ENCODE measurements at places on chromosomes 12 and 14.

DNA sequence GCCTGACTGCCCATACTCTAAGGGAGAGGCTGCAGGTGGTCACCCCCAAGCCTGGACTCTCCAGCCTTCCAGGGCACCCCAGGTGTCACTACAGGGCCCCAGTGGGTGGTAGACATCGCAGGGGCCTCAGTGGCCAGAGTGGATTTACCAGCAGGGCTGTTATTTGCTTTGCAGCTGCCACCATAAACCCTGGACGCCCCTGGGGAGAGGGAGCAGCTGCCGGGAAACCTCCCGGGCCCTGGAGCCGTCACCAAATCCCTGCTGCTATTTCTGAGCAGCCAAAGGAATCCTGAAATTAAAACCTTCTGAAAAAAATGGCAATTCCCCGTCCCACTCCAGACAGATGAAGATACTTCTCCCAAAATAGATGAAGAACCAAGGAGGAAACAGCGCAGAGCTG is 13.9 kb downstream of the TMEM119 start:
- DNase-seq, result no peak

GRCh38 chr12:58766513-58766870 is 153.8 kb downstream of the LRIG3 start:
- no peak for DNase-seq

GRCh38 chr12:130185455-130186391 is 23.5 kb downstream of the FZD10 start:
- no peak for DNase-seq

GRCh38 chr14:88225721-88226120 is 97.3 kb downstream of the KCNK10 start:
- DNase-seq, result no peak

- DNase-seq, result no peak
These were observed 22.5 kb downstream of the GCN1 start for GRCh38 chr12:120172053-120172452.

DNA sequence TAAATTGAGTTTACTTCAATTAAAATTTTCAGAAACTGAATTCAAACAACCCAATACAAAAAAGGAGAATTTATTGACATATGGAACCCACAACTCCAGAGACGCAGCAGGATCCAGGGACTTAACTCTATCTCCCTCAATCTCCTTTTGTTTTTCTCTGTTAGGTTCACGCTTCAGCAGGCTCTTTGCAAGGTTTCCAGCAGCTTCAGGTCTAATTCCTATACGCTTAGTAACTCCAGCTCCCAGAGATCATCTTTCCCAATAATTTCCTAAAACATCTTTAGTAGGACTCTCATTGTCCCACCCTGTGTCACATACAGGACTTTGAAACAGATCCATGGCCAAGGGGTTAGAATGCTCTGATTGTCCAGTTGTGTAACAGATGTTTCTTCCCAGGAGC is 175.2 kb downstream of the RMST start:
- DNase-seq, result no peak

- DNase-seq, result peak; percentile 48
These were observed 56.4 kb upstream of the ATP2A2 start for GRCh38 chr12:110224379-110225304.

GRCh38 chr14:65065719-65066118 is 36.6 kb downstream of the MAX start:
- no peak for DNase-seq

DNA sequence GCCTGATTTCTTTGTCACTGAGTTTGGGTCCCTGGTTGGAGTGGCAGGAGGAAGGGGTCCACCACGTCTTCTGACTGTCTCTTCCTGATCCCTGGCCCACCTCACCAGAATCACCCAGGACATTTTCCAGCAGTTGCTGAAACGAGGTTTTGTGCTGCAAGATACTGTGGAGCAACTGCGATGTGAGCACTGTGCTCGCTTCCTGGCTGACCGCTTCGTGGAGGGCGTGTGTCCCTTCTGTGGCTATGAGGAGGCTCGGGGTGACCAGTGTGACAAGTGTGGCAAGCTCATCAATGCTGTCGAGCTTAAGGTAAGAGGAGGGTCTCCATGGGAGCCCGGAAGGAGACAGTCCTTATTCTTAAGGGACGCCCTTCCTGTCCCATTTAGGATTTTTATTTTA is 12.3 kb downstream of the MARS1 start:
- DNase-seq, result no peak

DNA sequence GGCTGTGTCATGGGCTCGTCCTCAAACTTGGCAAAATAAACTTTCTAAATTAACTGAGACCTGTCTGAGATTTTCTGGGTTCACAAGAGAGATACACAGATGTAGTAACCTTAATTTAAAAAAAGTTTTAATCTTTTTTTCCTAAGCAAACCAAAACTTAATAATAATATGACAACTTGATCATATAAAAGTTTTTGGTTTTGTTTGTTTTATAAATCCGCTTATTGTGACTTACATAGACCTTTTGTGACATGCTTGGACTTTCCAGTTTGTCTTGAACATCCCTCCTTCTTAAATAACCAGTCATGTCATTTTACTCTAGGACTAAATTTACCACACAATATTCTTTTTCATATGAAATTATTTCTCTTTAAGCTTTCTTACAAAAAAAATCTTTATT is 8.5 kb downstream of the RDH12 start:
- no peak for DNase-seq

GRCh38 chr12:84413656-84414055 is 498.9 kb downstream of the SLC6A15 start:
- DNase-seq, result no peak

DNA sequence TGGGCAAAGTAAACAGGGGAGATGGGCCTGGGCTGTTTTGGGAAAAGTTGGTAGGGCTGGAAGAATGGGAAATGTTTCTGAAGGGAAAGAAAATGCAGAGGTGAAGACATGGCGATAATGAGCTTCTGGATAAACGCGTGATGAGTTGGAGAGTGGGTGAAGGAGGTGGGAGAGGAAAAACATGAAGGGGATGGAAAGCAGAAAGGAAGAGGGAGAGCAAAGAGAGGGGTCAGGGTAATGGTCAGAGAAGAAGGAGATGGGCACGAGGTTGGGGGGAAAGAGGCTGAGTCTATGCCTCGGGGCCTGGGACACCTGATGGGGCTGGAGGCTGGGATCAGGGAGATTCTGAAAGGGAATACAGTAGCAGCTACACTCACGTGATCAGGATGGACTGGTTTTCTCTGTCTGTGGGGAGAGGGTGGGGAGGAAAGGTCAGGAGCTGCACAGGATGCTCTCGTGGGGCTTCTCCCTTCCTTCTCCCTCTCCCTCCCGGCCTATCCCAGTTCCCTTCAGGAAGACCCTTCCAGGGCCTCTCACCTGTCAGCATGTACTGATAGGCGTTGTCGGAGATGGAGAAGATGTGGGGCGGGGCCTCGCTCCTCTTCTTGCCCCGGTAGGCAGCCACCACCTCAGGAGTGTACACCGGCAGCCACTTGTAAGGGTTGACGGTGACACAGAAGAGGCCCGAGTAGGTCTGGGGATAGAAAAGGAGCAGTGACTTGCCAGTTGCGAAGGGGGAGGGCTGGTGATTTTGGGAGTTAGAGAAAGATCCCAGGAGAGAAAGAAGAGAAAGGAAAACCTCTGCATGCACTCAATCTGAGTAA is 3.1 kb downstream of the MYH7 start:
- DNase-seq, result no peak

- DNase-seq, result no peak
These were observed 118.9 kb downstream of the SLC35F4 start for GRCh38 chr14:57747036-57747435.

DNA sequence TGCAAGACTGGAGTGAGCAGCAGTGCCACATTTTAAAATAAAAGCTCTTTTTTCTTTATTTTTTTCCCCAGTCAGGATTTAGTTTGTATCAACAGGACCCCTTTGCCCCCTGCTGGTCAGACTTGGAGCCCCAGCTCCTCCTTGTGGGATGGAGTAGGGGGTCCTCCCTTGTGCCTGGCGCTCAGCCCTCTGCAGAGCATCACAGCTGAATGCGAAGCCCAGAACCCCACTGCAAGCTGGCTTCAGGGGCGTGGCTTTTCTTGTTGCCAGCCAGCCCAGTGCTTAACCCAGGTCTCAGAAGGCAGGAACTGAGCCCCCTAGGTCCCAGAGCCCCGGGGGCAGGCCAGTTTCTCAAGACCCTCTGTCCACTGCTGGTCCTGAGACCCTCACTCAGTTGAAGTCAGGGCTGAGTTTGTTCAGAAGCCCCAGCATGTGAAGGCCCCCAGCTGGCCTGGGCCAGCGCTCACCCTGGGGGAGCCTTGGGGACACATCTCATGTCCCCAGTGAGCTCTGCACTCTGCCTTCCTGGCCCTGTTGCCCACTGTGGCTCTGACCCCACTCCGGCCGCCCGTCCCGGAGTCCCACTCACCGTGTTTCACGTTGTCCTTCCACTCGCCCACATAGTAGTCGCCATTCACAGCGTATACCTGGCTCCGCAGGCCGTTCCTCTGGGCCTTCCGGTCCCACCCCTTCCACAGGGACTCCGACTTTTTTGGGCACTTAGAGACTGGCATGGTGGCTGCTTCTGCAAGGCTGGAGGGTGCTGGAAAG is 519 bp downstream of the MORN3 start:
- peak; percentile 31 for DNase-seq
